ENCODE measurements at places on chromosomes 12 and 14.

DNA sequence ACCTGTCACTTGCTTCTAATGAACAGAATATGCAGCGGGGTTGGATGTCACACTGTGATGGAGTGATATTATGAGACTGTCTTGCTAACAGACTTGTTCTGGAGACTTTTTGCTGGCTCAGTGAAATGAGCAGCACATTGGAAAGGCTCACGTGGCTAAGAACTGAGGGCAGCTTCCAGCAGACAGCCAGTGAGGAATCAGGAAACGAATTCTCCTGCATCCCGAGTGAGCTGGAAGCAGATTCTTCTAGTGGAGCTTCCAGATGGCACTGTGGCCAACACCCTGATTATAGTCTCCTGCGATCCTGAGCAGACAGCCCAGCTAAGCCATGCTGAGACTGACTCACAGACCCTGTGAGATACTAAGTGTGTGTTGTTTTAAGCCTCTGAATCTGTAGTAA lies 16.1 kb upstream of the TSPAN9 start:
- no peak for DNase-seq

- DNase-seq: no peak
These were observed 86.5 kb upstream of the CRY1 start for GRCh38 chr12:107179871-107180270.

- no peak for DNase-seq
These were observed 50.9 kb downstream of the CCDC88C start for GRCh38 chr14:91366749-91367148.

DNA sequence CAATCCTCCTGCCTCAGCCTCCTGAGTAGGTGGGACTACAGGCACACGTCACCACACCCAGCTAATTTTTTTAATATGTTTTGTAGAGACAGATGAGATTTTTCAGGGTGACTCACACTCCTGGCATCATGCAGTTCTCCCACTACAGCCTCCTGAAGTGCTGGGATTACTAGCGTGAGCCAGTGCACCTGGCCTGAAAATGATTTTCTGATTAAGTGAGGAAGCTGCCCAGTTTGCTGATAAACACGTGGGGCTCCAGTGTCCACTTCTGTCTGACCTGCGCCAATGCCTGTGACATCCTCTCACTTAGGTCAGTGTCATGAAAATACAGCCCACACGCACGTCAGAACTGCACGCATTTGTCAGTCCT lies 37.0 kb upstream of the SFSWAP start:
- no peak for DNase-seq

DNA sequence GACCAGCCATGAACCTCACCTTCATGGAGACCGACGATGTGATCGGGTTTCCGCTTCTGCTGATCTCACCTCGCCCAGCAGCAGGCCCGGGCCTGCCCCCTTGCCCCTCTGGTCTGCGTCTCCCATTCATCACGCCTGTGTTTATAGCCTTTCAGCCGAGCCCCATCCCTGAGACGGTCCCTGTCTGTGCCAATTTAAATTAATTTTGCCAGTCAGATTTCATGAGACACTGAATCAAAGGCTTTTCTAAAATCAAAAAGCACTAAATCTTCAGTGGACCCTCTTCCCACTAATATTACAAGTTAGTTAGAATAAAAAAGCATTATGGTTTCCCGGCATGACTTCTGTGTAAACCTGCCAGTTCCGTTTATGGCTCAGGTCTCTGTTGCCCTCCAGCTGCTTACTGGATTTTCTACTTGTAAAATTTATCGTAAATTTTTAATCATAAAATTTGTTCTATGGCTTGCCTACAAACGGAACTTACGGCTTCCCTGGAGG lies 155.9 kb downstream of the ESRRB start:
- DNase-seq: no peak

DNA sequence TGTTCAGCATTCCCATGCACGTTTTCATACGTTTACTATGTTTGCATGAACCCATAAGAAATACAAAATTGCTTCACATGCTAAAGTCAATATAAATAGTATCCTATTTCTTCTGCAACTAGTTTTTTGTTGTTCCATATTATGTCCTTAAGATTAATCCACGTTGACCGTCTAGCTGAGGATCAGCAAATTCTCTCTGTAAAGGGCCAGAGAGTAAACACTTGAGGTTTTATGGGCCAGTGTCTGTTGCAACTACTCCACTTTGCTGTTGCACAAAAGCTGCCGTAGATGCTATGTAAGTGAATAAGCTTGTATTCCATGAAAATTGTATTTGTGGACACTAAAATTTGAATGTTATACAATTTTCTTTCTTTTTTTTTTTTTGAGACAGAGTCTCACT lies 21.1 kb upstream of the PITPNM2 start:
- no peak for DNase-seq

GRCh38 chr12:106123551-106124081 lies 15.1 kb downstream of the NUAK1 start:
- no peak for DNase-seq

DNA sequence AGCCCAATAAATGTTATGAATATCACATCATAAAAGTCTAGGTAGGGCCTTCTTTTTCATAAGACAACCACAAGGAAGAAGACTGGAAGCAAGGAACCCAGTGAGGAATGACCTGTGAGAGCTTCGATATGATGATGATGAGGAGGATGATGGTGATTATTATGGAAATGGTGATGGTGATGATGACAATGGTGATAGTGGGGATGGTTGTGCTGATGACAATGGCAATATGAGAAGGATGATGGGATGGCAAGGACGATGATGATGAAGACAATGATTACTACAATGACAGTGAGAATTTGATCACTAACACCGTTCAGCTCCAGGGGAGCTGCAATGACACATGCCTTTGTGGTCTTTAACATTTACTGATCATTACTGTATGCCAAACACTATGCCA lies 7.7 kb upstream of the CKAP4 start:
- no peak for DNase-seq

DNA sequence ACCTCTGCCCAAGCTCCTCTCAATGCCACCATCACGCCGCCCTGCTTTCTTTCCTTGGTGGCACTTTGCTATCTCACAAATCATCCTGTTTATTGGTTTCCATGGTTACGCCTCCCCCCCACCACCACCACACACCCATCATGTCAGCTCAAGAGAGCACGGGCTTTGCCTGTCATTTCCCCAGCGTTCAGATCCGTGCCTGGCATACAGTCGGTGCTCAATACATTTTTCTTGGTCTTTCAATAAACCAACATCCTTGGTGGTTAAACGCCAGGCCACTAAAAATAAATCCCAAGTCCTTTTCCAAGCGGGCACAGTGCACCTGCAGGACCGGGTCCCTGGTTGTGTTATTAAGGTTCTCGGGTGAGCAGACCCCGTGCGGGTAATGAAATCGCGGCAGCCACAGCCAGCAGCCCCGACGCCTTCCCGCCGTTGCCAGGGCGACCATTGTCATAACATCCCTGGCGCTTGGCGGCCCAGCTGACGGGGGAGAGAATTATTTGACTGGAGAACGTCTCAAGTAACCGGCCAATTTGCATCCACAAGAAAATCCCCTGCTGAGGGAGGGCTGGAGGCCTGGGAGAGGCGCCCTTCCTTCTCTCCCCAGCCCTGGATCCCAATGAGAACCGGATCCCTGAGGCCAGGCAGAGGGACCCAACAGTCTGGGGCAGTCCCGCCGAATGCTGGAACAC lies 92.9 kb downstream of the KSR2 start:
- peak; percentile 85 for DNase-seq

DNA sequence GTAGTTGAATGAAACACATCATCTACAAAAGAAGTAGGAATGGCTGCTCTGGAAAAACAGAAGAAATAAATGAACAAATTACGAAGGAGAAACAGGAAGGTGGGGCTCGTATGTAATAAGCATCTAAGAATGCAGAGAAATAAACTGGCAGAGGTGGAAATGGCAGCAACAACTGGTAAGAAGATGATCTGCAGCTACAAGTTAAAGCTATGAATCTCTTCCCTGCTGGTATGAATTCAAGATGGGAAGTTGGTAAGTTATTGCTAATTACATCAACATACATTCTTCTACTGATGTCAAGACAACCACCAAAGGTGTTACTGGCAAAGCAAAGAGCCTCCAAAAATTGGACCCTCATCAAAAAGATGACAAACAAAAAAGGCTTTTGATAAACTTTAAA lies 59.8 kb downstream of the HECTD4 start:
- DNase-seq: no peak

GRCh38 chr12:110170535-110171185 lies 46.5 kb downstream of the IFT81 start:
- DNase-seq: no peak

DNA sequence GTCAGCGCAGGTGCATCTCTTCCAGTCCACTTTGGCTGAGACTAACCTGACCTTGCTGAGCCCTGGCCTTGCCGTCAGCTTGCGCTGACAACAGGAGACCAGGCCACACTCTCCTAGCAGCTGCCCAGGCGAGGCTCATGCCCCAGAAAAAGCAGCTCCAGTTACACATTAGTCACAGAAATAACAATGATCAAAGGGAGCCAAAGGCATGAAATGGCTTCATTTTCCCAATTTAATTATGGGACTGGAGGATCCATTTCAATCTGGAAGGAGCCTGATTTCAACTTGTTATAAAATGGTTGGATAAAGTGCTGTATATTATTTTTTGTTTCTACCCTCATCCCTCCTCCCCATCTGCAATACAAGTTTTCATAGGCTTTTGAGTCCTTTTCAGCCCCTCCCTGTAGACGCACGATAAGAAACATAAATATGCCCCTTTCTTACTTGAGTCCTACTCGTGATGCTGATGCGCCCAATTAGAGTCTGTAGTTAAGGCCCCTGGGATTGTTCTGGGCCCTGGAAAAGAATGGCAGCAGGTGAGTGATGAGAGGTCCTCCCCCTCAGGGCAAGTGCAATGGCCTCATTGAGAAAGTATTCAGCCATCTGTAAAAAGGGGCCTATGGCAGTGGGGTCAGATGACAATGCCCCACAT lies 376.0 kb downstream of the C12orf75 start:
- peak; percentile 39 for DNase-seq

- no peak for DNase-seq
These were observed 704 bp downstream of the SDR39U1 start for GRCh38 chr14:24441904-24442239.
